Neural crest cell (in vitro differentiated cells): ENCODE measurements at places on chromosomes 7 and 10.

GRCh38 chr7:114856625-114857024 is 65.3 kb upstream of the MDFIC start:
- DNase-seq, result no peak

- DNase-seq, result no peak
Observed at GRCh38 chr10:32046151-32046550, 10.1 kb downstream of the KIF5B start.

- no peak for DNase-seq
Observed at GRCh38 chr7:7553386-7553785, 13.3 kb upstream of the MIOS start.

DNA sequence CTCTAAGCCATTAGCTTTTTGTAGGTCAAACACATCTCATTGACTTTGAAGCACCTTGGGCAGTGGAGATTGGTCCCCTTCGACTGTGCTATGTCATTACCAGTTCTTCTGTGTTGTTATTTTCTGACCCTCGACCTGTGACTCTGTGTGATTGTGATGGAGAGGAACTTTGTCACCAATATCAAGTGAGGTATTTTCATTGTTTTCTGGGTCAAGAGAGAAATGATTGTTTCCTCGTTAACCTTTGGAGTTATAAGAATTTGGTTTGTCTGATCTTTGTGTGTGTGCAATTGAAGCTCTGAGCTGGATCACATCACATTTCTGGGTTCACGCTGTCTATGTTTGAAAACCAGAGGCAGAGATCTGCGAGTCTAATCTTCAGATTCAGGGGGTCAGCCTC is 432.2 kb upstream of the KLF6 start:
- no peak for DNase-seq

GRCh38 chr10:77898323-77899079 is 28.1 kb downstream of the DLG5 start:
- no peak for DNase-seq

DNA sequence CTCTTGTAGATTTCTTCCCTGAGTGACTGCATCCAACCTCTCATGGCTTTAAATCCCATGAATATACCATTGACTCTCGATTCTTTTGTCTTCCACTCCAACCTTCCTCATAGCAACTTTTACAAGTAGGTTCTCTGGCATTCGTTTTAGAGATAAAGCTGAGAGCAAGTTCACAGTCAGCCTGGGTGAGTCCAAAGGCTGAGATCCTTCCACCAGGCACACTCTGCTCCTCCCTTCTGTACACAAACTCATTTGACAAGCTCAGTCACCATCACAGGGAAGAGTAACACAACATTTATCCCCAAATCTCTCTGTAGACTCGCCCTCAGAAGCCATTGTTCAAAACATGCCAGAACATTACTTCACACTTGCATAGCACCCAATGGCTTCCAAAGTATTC is 10.9 kb downstream of the CTTNBP2 start:
- DNase-seq, result no peak
